GM10248 (cell line): ENCODE measurements at places on chromosomes 6 and 20.

- no peak for DNase-seq
These were observed 210.2 kb downstream of the MMUT start for GRCh38 chr6:49252901-49253300.

DNA sequence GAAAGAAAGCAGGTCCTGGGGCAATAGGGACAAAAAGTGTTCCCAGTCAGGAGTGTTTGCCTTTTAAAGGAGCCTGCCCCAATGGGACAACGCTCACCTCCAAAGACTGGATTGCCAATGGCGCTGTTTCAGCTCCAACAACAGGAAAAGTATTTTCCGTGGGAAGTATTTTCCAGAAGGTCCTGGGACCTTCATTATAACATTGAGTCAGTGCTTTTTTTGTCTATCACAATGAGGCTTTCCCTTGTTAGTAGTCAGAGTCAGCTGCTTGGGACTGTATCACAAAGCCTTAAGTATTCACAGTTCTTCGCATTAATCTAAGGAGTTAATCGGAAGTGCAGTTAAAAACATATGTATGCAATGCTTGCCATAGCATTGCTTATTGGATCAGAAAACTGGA lies 17.3 kb downstream of the TRAF3IP2 start:
- DNase-seq = no peak

DNA sequence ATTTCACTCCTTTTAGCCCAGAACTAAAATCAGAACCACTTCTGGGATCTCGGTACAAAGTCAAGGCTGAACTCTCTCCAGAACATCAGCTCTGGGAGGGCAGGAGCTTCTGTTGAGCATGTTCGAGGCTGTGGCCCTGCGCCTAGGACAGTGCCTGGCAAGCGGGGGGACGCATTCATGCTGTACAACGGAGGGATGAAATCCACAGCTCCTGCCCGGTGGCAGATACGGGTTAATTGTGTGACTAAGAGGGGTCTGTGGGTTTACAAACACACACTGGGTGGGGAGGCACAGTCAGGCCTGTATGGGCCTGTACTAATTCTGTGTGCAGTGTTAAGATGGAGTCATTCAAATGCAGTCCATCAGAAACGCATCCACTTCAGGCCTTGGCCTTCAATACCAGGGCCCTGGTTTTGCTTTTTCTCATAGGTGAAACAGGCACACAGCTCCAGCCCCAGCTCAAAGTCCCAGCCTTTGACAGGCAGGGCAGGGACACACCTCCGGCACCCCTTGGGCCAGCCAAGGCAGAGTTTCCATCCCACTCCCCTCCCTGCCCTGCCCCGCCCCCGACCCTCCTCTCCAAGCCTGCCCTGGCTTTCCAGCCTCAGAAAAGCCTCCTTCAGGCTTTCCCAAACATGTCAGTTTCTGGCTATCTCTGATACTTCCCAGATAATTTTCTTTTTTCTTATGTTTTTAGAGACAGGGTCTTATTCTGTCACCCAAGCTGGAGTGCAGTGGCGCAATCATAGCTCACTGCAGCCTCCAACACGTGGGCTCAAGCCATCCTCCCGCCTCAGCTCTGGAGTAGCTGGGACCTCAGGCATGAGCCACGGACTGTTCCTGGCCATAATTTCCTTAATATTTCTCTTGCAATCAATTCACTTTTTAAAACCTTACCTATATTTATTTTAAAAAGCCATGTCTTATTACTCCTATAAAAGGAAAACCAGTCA lies 109.8 kb downstream of the SULF2 start:
- DNase-seq = no peak

GRCh38 chr6:37155394-37156312 lies 14.3 kb upstream of the PIM1 start:
- peak; percentile 81 for DNase-seq

- DNase-seq = no peak
These were observed 1205.5 kb upstream of the CITED2 start for GRCh38 chr6:140579918-140580317.

DNA sequence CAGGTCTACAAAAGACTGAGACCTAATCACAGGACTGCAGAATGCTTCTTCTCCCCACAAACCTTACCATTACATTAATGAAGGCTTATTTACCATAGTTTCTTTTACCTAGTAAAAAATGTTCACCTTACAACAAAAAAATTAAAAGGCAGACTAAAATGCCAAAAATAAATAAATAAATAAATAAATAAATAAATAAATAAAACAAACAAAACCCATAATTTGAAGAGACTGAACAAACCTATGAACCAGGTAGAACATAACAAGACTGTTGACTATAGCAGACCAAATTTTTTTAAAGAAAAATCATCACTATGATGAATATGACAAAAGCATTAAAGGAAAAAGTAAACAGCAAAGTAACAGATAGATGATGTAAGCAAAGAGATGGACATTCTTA lies 946.3 kb downstream of the EPHA7 start:
- no peak for DNase-seq

DNA sequence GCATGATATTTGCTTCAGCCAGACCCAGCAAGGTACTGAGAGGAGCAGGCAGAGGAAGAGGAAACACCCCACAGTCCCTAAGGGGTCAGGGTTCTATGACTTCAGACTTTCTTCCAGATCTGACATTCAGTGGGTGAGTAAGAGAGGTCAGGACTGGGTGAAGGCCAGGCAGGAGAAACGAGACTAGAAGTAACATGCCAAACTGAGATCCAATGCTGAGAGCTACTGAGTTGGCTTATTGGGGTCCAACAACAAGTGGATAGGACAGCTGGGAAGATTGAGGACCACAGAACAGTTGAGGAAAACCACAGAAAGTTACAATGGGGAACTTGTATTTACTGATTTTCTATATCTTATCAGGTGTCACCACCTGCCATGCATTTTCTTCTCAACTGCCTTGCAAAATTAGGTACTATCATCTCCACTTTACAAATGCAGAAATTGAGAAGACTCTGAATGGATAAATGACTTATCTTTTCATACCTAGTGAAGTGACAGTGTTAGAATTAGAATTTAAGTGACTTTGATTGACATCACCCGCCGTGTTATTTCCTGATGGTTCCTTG lies 43.8 kb upstream of the HIVEP1 start:
- DNase-seq = peak; percentile 22

DNA sequence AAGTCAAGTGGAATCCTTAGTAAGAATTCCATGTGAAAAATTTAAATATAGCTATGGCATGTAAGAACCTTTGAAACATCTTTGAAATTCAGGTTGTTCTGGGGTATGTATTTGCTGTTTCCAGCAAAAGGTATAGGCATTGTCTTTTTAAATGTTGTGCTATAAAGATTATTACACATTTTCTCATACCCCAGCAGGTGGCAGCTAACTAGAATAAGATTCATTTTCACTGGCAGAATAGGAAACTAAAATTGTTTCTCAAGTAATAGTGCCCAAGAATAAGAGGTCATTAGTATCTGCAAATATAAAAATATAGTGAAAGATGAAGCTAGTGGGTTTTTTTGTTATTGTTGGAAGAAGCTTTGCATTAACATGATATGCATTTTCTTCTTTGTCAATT lies 1.8 kb downstream of the GRIK2 start:
- DNase-seq = no peak

GRCh38 chr6:43778131-43778855 lies 8.3 kb downstream of the VEGFA start:
- no peak for DNase-seq

- DNase-seq = no peak
These were observed 9.5 kb upstream of the NUP153 start for GRCh38 chr6:17716221-17716620.

GRCh38 chr20:40813708-40814630 lies 124.9 kb upstream of the MAFB start:
- no peak for DNase-seq

DNA sequence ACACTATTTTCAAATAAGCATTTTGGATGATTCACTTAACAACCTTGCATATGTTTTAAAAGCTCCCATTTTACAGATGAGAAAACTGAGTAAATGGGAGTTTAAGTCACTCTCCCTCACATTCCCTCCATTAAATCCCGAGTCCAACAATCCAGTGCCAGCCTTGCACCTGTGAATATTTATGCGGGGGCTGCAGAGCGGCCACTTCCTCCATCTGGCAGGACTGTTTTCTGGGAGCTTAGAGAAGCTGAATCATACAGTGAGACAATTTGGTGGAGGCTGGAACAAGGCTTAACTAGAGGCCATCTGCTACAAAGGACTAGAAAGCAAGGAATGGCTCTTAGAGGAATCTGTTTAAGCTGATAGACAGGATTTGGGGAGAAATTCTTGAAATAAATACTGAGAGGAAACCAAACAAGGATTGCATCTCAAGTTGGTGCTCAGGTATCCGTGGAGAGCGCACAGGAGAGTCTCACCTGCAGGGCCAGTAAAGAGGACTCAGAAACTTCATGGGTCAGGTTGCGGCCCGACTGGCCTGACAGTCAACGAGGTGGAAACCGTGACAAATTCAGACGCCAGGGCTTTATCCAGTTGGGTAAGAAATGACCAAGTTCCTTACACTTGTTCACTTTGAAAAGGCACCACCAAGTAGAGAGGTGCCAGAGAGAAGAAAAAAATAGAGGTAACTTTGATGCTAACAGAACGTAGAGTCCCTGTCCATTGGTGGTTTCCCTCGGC lies 478.5 kb downstream of the QKI start:
- no peak for DNase-seq

DNA sequence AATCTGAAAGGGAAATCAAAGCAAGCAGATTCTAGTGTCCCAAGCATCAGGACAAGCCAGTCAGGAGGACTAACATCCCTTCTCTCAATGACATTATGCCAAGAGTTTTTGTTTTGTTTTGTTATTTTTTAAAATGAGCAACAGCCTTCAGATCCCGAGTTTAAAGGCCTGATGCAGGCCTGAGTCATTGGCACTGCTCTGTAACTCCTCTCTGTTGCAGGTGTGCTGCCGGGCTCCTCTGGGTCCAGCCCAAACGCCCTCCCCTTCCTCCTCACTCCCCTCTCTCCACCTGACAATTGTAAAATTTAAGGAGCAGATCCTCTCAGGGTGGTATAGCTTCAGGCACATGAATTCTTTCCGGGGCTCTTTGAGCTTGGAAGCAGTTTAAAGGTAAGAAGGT lies 502.0 kb downstream of the BMP2 start:
- DNase-seq = no peak

- no peak for DNase-seq
These were observed 6.2 kb downstream of the BEND6 start for GRCh38 chr6:56961151-56961550.

- DNase-seq = peak; percentile 42
These were observed 177.2 kb upstream of the TAB2 start for GRCh38 chr6:149140137-149140909.

DNA sequence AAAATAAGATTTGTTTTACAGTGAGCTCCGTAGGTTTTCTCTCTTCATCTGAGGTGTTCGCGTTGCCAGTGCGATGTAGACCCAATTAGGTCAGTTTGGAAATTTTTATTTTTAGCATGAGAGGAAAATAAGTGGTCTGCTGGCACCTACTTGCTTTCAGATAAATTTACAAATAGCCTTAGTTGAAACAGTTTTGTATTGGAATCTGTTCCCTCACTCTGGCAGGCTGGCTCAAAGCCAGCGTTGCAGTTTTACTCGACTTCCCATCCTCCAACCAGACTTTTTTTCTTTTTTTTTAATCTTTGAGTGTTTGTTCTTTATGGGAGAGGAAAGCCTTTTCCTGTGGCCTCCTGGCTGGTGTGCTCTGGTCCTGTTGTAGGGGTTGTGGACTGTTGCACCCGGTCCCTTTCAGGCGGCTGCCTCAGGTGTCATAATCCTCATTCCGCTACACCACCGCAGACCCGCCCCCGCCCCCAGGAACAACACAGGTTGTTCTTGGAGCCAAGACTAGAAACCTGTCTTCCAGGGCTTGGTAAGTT lies 46.7 kb downstream of the TIAM2 start:
- DNase-seq = no peak

DNA sequence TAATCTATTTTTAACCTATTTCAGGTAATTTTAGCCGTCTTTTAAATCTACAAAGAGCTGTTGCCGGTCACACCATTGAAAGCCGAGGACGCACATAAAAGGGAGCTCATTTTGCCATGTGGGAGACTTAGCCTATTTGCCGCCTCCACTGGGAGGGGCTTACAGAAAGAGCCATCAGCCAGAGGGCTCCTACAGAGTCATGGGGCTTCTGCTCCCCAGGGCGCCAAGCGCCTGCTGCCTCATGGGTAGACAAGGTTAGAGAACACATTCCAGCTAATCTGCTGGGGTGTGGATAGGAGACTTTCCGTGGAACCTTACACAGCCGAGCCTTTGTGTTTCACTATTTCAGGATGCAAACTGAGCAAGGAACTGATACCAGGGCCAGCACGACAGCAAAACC lies 12.6 kb downstream of the PCMTD2 start:
- DNase-seq = no peak

DNA sequence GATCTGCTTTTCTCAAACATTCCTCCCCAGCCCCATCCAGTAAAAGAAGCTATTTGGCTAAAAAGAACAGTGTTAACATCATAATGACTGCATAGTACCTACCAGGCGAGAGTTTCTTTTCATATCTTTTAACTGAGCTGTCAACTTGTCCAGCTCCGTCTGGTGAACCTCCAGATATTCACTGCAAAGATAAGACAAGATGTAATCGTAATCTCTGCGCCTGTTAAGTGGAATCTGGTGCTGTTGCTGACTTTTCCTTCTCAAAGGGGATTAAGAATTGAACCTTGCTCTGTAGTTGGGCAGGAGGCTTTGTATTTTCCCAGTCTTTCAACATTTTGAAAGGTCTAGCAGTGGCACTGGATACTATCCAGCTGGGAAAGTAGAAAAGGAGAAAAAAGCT lies 63.0 kb downstream of the RIPOR2 start:
- no peak for DNase-seq

GRCh38 chr6:79048611-79049010 lies 29.4 kb downstream of the PHIP start:
- no peak for DNase-seq

DNA sequence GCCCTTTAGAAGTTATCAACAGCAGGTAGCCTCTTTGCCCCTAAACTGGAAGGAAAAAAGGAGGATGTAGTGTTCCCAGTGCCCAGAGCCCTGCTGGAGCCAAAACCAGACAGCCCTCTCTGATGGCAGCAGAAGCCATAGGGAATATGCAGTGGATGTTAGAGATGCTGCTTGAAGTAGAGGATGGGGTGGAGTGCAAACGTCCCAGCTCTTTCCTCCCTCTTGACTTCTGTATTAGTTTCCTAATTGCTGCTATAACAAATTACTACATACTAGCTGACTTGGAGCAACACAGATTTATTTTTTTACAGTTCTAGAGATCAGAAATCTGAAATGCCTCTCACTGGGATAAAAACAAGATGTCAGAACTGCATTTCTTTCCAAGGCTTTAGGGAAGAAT lies 12.5 kb upstream of the CD2AP start:
- DNase-seq = no peak
